Testis (tissue), 5 donors: ENCODE measurements at places on chromosomes 16 and 17. TPM values are rescaled to one million over a fixed set of nuclear protein-coding genes. Genes with fewer than 3 reads are reported as not detected.

The FOXC2 gene
- 3.9 TPM for polyA plus RNA-seq

The TMIGD1 gene
- not detected for polyA plus RNA-seq

The AOC3 gene
- 46.4 TPM for polyA plus RNA-seq

The SLC47A1 gene
- 39.8 TPM for polyA plus RNA-seq

The C17orf67 gene
- 2.9 TPM for polyA plus RNA-seq

The ATP1B2 gene
- 10.1 TPM for polyA plus RNA-seq

The TMEM235 gene
- polyA plus RNA-seq, result not detected

The SLC52A1 gene
- polyA plus RNA-seq, result 0.50 TPM

The HOXB2 gene
- polyA plus RNA-seq, result 4.2 TPM

The ABCC6 gene
- polyA plus RNA-seq, result 1.5 TPM

The MARVELD3 gene
- polyA plus RNA-seq, result 1.4 TPM

The ATF7IP2 gene
- 110 TPM for polyA plus RNA-seq

The OR1F1 gene
- polyA plus RNA-seq, result not detected

The DHRS7C gene
- polyA plus RNA-seq, result 0.46 TPM

The CHTF8 gene
- 122 TPM for polyA plus RNA-seq

The ZNF319 gene
- 10.4 TPM for polyA plus RNA-seq

The WNK4 gene
- polyA plus RNA-seq, result 2.8 TPM

The UMOD gene
- 0.99 TPM for polyA plus RNA-seq

The CDRT15 gene
- 43.8 TPM for polyA plus RNA-seq

The CPD gene
- polyA plus RNA-seq, result 108 TPM
